ENCODE measurements at places on chromosomes 5 and 9.

DNA sequence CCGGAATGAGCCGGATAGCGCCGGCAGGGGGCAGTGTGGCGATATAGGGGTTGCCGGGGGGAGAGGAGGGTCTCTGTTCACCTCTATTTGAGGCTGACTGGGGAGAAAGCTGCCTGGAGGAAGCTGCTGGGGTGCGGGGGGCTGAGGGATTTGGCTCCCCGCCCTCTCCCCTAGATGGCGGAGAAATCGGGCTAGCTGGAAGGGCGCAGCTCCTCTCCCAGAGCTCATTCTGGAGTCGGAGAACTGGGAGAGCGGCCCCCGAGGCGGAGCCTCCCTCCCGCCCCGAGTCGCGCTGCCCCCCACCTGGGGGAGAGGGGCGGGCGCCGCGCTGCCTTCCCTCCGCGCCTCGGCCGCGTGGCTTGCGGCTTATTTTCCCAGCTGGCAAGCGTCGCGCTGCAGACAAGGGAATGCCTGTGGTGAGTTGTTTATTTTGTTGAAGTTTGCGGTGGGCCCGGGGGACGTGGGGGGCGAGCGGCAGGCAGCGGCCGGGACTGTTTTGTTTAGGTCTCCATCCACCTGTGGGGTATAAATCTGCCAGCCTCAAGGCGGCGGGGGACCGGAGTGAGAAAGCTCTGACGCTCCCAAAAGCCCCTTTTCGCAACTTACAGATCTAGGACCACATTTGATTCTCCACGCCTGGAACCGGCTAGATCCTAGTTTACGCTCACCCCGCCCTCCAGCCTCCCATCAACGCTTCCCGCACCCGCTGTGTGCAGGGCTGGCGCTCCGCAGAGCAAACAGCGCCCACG is 4.1 kb upstream of the RGMB start:
- DNase-seq = no peak

DNA sequence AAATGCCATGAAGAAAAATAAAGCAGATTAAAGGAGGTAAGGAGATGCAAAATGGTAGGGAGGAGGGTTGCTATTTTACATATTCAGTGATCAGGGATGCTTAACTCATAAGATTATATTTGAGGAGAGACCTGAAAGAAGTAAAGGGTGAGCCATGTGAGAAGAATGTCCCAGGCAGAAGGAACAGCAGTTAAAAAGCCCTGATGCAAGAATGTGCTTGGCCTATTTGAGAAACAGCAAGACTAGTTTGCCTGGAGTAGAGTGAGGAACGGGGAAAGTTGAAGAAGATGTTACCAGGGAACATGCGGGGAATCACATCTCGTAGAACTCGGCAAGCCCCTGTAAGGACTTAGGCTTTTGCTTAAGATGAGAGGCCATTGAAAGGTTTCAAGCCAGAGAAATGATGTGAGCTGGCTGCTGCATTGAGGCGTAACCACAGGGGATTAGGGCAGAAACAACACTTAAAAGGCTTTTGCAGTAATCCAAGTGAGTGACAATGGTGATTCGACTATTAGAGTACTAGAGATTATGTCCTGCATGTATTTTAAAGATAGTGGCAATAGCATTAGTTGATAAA is 198.7 kb downstream of the VPS13A start:
- no peak for DNase-seq

DNA sequence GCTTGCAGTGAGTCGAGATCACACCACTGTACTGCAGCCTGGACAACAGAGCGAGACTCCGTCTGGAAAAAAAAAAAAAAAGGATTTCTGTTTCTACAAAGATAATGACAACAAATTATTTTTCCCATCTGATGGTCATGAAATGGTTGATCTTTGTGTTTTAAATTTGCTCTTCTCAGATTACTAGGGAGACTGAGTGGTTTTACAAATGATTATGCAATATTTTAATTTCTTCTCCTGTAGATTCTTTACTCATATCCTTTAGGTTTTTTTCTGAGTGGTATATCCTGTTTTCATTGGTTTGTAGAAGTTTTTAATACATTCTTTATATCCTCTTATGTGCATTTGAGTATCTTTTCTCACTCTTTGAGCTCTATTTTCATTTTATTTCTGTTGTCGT is 20.6 kb upstream of the AUH start:
- DNase-seq = no peak

DNA sequence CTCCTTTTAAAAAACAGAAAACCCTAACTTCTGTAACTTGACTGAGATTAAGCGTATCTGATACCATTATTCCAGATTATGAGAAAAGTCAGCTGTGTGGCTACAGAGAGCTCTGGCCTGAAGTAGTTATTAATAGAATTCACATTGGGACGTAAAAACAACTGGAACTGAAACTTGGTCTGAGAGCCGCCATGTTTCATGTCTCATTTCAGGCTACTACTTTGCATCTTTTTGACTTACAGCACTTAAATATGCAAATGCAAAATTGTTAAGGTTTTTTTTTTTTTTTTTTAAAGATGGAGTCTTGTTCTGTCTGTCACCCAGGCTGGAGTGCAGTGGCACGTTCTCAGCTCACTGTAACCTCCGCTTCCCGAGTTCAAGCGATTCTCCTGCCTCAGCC is 25.2 kb downstream of the MAP3K1 start:
- no peak for DNase-seq

GRCh38 chr5:137669811-137670210 is 66.1 kb downstream of the KLHL3 start:
- no peak for DNase-seq

- no peak for DNase-seq
These were observed 15.7 kb upstream of the TBC1D9B start for GRCh38 chr5:179923436-179923835.

- DNase-seq = no peak
These were observed 243.5 kb downstream of the MAT2B start for GRCh38 chr5:163748934-163749333.

GRCh38 chr9:2859776-2860379 is 16.0 kb upstream of the PUM3 start:
- peak; percentile 75 for DNase-seq

DNA sequence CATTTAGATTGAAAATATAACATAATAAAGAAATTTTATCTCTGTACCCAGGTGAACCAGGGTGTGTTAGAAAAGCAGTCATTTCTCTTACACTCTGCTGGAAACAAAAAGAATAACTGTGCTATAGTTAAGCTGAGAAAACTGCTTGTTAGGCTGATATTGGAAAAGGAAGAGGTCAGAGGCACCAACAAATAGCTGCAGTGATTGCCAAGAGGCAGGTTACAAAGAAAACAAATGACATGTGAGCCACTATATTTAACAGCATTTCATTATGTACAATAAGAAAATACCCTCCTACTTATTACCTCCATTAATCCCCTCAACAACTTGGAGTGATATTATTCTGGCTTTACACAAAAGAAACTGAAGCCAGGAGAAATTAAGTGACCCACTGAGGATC is 607.9 kb upstream of the TLE4 start:
- no peak for DNase-seq

DNA sequence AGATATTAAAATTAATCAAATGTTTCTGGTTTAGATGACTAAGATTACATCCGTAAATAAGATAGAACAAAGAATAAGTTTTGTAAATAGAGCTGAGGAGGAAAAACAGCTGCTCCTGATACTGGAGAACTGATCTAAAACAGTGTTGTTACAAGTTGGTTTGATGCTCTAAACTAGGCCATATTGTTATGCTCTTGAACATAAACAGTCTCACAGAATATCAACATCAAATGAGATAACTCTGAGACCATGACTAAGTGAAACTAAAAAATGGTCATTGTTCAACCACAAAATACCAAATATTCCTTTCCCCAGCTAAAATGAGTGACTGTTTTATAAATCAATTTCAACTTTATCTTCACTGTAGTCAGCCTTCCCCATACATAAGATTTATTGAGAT is 16.5 kb upstream of the SRFBP1 start:
- DNase-seq = no peak

GRCh38 chr9:124879226-124879625 is 17.3 kb downstream of the ARPC5L start:
- no peak for DNase-seq

GRCh38 chr5:59198365-59198764 is 615.5 kb downstream of the RAB3C start:
- DNase-seq = no peak

DNA sequence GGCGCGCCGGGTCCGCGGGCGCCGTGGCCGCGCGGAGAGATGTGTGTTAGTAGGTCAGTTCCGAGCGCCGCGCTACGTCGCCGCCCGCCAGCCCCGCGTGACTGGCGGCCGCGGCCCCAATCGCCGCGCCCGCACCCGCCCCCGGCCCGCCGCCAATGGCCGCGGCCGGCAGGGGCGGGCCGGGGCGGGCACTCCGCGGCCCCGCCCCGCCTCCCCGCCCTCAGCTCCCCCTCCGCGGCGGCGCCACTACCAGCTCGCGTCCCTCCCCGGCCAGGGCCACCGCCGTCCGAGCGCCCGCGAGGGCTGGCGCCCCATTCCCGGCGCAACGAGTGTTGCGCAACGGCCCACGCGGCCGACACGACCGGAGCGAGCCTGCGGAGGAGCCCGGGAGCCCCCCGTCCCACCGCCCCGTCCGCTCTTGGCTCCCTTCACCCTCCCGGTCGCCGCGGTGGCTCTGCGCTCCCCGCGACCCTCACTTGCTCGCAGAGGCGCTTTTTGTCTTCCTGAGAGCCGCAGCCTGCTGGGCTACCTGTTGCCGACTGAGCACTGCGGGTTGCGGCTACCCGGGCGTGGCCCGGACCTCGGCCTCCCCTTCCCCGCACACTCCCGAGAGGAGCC is at the start of gene NFIL3:
Gene NFIL3, minus strand, starts transcription at position 48 of the 618 bp plus-strand sequence. CDS start 13,098 bp downstream, outside the sequence.
- peak; percentile 61 for DNase-seq

- DNase-seq = no peak
These were observed 40.6 kb upstream of the F2R start for GRCh38 chr5:76675364-76675763.

- no peak for DNase-seq
These were observed 981.2 kb downstream of the TLE4 start for GRCh38 chr9:80552931-80553330.
